ENCODE measurements at places on chromosomes 6 and 20. TPM values are rescaled to one million over a fixed set of nuclear protein-coding genes. Genes with fewer than 3 reads are reported as not detected.

The TCP1 gene
- polyA plus RNA-seq, result 112 TPM

The EYS gene
- 0.01 TPM for polyA plus RNA-seq

The DDX43 gene
- 1.2 TPM for polyA plus RNA-seq

The NKX2-4 gene
- not detected for polyA plus RNA-seq

The PHACTR3 gene
- not detected for polyA plus RNA-seq

The ATP6V1G2 gene
- polyA plus RNA-seq, result 0.70 TPM

The HRH3 gene
- polyA plus RNA-seq, result not detected

The BPIFB4 gene
- not detected for polyA plus RNA-seq

The KCNB1 gene
- not detected for polyA plus RNA-seq

The CFB gene
- polyA plus RNA-seq, result 0.87 TPM

The OR12D3 gene
- polyA plus RNA-seq, result not detected

The SUPT3H gene
- 7.2 TPM for polyA plus RNA-seq

All from endothelial cell of umbilical vein (primary cell).